ENCODE measurements at places on chromosomes 13 and 19.

- DNase-seq: no peak
Observed at GRCh38 chr19:28701491-28701890, 511.5 kb downstream of the UQCRFS1 start.

DNA sequence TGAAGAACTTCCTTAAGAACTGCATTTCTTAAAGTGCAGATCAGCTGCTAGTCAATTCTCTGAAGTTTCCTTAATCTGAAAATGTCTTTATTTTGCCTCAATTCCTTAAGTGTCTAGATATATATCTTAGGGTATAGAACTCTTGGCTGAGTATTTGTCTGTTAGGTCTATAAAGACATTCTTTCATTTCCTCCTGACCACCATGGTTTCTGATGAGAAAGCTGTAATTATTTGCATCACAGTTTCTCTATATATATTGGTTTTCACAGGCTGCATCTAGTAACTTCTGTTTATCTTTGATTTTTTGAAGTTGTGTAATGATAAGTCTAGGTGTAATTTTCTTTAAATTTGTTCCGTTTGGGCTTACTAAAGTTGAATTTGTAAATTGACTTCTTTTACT lies 15.2 kb downstream of the NDFIP2 start:
- no peak for DNase-seq

- peak; percentile 54 for DNase-seq
Observed at GRCh38 chr19:43618921-43619261, 538 bp downstream of the ZNF428 start.

DNA sequence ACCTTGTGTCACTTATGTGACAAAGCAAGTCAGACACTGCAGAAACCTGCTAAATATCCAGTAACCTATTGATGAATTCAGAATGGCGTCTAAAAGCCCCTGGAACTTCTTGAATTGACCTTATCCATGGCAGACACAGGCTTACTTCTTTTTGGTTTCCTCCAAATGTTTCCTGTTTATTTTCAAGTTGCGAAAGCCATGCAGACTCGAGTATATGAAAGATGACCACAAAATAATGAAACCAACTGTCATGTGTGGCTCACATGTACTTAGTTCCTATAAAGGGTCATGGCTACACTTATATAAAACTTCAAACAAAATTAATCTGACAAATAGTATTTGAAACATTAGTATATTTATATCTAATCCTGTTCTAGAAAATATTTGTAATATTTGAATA lies 113.1 kb upstream of the FNDC3A start:
- no peak for DNase-seq

- no peak for DNase-seq
Observed at GRCh38 chr19:51468545-51468920, 9.8 kb upstream of the CEACAM18 start.

GRCh38 chr13:67854990-67855389 lies 624.9 kb upstream of the PCDH9 start:
- DNase-seq: no peak

GRCh38 chr13:98613591-98613990 lies 36.7 kb upstream of the STK24 start:
- DNase-seq: no peak

DNA sequence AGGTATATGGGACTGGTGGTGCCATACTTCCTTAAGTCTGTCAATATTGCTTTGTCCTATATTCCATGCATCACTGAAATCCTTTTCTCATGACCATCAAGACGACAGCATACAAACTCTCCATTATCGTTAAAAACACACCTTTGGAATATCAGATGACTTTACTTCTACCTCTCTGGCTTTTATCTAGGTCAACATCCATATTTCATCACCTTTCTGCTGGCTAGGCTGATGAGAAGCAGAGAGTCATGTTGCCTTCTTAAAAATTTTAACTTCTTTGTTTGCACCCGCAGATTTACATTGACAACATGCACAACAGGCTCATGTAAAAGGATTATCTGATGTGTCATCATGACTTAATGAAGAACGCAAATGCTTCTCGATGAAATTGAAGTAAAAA lies 771.4 kb downstream of the OLFM4 start:
- no peak for DNase-seq

DNA sequence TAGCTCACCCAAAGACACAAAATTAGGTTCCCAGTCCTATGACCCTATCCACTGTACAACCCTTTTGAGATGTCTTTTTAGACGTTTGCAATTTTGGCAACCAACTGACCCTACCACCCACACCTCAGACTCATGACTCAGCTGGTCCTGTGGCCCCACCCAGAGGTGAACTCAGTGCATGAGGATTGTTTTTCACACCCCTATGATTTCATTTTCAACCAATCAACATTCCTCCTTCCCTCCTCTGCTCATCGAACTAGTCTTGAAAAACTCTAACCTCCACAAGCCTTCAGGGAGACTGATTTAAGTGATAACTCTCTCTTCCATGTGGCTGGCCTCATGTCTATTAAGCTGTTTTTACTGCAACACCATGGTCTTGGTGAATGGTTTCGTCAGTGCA lies 350.7 kb downstream of the UQCRFS1 start:
- no peak for DNase-seq

DNA sequence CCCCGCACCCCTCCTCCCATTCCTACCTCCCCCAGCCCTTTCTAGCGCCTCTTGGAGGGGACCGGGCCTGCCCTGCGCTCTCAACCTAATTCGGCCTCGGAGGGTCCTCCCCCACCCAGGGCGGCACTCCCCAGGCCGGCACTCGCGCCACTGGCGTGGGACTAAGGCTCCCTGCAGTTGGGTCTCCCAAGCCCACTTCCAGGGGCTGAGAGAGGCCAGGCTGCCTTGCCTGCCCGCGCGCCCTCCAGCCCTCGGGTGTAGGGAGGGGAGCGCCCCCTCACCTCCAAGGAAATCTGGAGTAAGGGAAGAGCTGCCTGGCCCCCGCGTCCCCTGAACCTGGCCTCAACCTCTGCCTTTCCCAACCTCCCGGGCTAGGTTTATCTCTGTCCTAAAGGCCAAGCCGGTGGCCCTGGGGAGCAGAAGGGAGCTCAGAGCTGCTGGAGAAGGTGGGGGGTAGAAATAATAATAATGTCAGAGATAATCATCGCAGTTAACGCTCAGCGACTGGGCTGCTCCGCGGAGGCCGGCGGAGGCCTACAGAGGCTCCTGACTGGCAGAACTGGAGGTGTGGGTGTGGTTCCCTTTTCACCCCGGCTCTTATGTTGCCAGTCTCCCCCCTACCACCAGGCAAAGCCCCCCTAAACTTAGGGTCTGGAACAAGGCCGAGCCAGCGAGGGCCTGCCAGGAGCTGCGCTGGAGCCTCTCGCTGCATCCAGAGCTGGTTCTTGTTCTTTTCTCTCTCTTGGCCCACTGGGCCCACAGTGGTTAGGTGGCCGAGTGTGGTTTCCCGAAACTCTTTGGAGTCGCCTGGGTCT lies 9.6 kb downstream of the ZIC2 start:
- no peak for DNase-seq

GRCh38 chr13:113767366-113767765 lies 8.3 kb downstream of the TMEM255B start:
- DNase-seq: no peak

GRCh38 chr13:76667551-76667950 lies 218.7 kb downstream of the KCTD12 start:
- DNase-seq: no peak

GRCh38 chr19:4352701-4353121 lies 9.3 kb downstream of the MPND start:
- DNase-seq: peak; percentile 35

GRCh38 chr19:10587022-10587838 lies at the start of gene AP1M2:
AP1M2 (minus strand) TSS chr19:10587312; CDS start chr19:10587231, 81 bp downstream.
- no peak for DNase-seq

GRCh38 chr13:34361560-34361959 lies 543.6 kb downstream of the RFC3 start:
- DNase-seq: no peak
